ENCODE measurements at places on chromosomes 6 and 20.

- DNase-seq, result no peak
Measured at GRCh38 chr6:168133687-168134559, 54.9 kb upstream of the FRMD1 start.

DNA sequence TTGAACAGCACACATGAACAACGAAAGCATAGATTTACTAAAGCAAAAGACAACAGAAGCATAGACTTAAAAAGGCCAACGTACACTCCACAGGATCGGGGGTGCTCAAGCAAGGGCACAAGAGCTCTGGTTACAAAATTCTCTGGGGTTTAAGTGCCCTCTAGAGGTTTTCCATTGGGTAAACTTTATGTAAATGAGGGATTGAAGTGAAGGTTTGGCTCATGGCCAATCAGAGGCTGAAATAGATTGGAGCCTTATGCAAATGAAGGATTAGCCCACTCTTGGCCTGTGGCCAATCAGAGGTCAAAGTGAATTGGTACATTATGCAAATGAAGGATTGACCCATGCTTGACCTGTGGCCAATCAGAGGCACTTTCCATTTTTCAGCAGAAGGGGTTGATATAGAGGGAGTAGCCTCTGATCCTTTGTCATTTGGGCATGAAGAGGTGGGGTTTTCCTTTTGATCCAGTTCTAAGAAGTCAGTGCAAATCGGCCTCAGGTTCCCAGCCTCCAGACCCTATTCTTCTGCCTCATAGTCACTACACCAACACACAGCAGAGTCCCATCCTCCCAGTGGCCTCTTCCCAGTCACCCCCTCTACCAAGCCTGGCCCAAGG, 244.9 kb downstream of the THBS2 start:
- DNase-seq, result no peak

DNA sequence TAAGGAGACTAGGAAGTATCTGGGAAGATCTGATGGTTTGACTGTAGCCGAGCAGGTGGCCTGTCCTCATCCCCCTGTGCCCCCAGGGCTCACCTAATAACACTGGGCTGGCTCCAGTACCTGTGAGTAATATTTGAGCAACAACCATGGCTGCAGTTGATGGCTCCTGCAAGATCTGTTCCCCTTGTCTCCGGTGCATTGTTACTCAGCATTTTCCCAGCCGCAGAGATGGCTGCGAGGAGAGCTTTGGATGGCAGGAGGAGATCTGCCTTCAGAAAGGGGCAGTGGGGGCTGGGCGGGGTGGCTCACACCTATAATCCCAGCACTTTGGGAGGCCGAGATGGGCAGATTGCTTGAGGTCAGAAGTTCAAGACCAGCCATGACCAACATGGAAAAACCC, 39.3 kb downstream of the PTK7 start:
- DNase-seq, result no peak

GRCh38 chr6:42140756-42141602, 1.4 kb downstream of the C6orf132 start:
- no peak for DNase-seq

DNA sequence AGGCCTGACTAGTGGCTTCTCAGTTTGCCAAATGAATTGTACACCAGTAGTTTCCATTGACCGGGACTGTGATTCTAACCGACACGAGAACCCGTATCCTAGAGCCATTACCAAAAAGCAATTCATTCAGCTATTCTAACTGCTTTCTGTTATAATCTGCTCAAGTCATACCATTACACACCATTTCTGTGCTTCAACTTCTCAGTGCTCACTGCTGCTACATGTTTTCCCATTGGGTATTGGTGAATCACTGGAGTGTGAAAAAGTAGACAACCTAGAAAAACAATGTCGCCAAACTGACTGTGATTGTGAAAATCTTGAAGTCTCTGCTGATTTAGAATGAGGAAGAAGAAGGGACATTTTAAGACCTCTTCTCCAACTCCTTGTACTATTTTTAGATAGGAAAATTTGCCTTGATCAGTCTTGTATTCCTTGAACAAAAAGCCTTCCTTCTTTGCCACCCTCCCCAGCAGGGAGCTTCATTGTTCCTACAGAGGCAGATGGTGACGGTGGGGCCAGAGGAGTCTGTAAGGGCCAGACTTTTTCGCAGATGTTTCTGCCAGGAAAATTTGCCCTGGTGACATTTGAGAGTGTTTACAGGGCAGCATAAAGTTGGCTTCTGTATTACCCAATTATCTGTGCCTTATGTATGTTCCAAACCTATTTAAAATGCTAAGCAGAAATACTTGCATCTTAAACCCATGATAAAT, 31.7 kb upstream of the MAP3K4 start:
- no peak for DNase-seq

- no peak for DNase-seq
Measured at GRCh38 chr6:163720005-163720404, 305.5 kb downstream of the QKI start.

DNA sequence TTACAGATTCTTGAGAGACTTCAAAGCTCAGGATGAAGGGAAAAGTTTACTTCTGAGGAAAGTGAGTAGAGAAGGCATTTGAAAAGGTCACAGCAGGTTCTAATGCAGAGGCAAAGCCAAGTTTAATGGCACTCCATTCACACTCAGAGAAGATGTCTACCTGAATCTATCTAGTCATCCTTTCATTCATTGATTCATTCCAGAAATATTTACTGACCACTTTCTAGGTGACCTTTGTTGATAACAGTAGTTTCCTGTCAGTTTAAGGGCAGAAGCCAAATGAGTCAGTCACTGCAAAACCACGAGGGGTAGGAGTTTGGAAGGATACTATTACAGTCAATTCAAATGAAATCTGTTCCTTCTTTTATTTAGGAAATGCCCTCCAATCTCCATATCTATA, 30.8 kb downstream of the FBXO5 start:
- no peak for DNase-seq

DNA sequence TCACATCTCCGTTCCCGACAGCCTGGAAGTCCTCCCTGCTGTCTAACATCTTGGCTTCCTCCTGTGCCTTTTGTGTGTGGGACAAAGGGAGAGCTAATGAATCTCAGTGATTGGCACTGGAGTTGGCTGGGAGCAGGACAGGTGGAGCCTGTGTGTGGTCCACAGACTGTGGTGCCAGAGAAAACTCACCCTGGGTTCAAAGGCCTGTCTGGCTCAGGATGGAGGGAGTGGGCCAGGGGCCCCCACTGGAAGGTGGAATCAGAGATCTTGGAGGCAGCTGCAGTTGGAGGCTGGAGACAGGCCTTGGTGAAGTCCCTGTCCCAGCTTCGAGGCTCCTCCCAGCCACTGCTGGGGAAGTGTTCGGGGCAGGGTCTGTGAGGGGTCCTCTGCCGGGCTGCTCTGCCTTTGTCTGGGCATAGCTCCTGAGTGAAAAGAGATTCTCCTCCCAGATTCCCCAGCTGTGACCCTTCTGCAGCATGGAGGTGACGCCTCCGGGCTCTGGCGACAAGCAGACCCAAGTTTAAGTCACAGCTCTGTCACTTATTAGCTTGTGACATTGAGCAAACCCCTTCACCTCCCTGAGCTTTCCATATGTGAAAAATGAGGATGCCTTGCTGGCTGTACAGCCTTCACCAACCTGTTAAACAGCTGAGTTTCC, 13.9 kb upstream of the ITPR3 start:
- no peak for DNase-seq

DNA sequence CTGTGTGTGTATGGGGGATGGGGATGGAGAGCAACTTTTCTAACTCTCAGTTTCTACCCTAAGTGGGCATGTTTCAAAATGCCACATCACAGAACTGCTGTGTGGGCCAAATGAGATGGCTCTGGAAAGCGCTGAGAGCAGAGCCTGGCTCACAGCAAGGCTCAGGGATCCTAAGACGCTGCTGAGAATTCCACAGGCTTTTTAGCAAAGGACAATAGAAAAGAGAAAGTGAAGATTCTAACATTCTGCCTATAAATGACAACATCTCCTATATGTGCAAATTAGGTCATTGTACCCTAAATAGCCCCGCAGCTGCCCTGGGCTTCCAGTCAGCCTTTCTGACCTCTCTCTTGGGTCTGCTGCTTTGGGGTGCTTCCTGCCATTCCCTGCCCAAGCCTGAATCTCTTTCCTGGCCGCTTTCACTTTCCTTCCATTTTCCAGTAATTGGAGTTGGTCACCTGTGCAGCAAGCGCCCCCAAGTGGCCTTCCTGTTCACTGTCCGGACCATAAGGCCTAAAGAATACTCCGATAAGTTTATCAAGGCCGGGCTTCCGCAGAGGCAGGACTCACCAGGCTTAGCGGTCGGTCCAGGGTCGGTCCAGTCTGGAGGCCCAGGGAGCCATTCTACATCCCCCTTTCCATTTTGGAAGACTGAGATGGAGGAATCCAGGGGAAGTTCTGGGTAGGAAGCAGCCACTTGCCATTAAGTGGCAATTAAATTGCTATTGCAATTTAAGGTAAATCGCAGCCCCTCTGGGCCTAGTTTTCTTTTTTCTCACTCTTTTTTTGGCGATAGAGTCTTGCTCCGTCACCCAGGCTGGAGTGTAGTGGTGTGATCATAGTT, 6.7 kb upstream of the DDR1 start:
- DNase-seq, result peak; percentile 80

DNA sequence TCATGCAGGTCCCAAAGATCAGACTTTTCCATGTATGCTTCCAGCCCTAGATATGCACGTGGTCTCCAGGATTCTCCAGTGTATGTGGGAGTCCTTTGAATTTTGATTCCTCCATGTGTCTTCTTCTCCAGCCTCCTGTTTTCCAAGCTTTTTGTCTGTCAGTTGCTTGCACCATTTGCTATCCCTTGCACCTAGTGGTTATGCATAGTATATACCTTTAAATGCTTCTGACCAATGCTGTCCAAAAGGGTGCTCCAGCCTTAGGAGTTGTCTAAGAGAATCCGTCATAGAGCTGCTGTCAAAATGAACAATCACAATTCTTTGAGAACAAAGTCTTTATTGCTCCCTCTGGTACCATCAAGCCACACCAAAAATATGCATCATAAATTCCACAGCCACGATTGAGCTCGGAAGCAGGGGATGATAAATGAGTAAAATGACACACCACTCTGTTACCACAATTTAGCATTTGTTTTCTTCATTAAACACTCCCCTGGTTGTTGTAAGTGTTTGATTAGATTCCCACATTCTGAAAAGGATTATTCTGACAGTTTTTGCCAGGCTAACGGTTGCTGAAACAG, 706.2 kb upstream of the GJE1 start:
- no peak for DNase-seq

DNA sequence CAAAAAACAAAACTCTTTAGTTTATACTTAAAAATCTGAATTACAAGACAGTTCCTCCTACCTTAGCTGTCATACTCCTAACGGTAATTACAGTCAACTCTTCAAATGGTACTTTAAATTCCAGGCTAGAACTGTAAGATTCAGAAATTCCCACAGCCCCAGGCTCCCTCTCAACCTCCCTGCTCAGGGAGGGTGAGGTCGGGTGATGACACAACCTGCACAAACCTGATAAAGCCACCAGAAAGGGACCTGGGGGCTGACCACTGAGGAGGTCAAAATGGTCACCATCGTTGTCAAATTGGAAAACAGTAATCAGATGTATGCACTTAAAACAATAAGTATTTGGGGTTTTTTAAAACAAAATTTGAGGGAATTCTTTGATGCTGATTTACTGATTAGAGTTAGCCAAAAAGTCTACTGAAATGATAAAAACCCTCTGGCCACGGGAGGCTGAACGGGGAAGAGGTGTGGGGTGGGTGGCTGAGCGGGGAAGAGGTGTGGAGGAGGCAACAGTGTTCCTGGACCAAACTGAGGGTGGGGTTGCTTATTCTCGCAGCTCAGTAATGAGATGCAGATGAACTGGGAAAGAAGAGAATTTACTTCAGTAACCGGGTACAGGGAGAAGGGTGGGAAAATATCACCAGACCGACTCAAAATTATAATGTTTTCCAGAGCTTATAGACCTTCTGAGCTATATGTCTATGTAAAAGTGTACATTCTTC, 52.4 kb downstream of the SLC22A1 start:
- no peak for DNase-seq

DNA sequence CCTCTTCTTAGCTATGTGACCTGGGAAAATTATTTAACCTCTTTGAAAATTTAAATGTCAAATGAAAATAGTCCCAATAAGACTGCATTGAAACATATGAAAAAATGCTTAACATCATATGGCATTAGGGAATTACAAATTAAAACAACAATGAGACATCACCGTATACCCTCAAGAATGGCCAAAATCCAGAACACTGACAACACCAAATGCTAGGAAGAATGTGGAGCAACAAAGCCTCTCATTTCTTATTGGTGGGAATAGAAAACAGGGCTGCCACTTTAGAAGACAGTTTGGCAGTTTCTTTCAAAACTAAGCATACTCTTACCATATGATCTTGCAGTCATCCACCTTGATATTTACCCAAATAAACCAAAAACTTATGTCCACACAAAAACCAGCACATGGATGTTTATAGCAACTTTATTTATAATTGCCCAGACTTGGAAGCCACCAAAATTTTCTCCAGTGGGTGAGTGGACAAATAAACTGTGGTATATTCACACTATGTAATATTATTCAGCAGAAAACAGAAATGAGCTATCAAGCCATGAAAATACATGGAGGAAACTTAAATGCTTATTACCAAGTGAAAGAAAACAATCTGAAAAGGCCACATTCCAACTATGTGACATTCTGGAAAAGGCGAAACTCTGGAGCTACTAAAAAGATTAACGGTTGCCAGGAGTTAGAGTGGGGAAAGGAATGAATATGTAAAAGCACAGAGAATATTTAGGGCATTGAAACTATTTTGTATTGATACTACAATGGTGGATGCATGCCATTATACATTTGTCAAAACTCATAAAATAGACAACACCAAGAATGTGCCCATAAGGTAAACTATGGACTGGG, 459.9 kb downstream of the GRIK2 start:
- DNase-seq, result no peak

- DNase-seq, result no peak
Measured at GRCh38 chr6:5119090-5119951, 34.2 kb downstream of the PPP1R3G start.

- no peak for DNase-seq
Measured at GRCh38 chr20:47676219-47676721, 109.0 kb downstream of the SULF2 start.

GRCh38 chr6:169800116-169800667, 48.8 kb downstream of the ERMARD start:
- DNase-seq, result no peak

GRCh38 chr6:136784910-136785746, 7.1 kb downstream of the MAP3K5 start:
- DNase-seq, result peak; percentile 21
